ENCODE measurements at places on chromosomes 3 and 15.

DNA sequence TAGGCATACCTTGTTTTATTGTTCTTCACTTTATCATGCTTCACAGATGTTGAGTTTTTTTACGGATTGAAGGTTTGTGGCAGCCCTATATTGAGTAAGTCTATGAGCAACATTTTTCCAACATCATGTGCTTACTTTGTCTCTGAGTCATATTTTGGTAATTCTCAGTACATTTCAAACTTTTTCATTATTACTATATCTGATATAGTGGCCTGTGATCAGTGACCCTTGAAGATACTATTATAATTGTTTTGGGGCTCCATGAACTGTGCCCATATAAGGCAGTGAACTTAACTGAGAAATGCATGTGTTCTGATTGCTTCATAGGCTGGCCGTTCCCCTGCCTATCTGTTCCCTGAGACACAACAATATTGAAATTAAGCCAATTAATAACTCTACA is 42.8 kb upstream of the NSMCE3 start:
- no peaks in the 10 kb centered on the region for H3K4me1 ChIP-seq
- no peak for DNase-seq
- H3K27me3 ChIP-seq, result no peaks in the 10 kb centered on the region
- H3K4me3 ChIP-seq, result no peak overlapping the region

- H3K4me3 ChIP-seq, result no peak overlapping the region
- no peaks in the 10 kb centered on the region for H3K36me3 ChIP-seq
- DNase-seq, result no peak
- no peaks in the 10 kb centered on the region for H3K4me1 ChIP-seq
- no peaks in the 10 kb centered on the region for H3K27me3 ChIP-seq
Observed at GRCh38 chr15:70220490-70221096, 122.9 kb upstream of the TLE3 start.

DNA sequence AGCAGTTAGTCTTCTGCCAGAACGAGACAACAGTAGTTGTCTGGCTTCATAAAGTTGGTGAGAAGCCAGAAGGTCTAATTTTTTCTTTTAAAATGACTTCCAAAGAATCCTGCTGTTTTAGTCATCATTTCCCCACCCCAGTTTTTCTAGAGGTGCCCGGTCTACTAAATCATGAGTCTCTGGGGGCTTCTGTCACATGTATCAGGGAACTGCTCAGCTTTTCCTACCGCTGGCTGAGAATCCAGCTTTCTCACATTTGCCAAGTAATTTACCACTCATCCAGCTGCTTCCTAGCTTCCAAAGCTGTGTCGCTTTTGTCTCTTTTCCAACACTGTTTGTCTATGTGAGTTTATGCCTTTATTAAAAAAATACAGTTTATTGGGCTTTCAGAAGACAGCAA is 183.3 kb downstream of the NSUN3 start:
- no peak overlapping the region for H3K4me3 ChIP-seq
- H3K4me1 ChIP-seq, result no peaks in the 10 kb centered on the region
- H3K27me3 ChIP-seq, result no peaks in the 10 kb centered on the region
- no peak for DNase-seq
- no peak overlapping the region for H3K27ac ChIP-seq
- no peaks in the 10 kb centered on the region for H3K36me3 ChIP-seq

DNA sequence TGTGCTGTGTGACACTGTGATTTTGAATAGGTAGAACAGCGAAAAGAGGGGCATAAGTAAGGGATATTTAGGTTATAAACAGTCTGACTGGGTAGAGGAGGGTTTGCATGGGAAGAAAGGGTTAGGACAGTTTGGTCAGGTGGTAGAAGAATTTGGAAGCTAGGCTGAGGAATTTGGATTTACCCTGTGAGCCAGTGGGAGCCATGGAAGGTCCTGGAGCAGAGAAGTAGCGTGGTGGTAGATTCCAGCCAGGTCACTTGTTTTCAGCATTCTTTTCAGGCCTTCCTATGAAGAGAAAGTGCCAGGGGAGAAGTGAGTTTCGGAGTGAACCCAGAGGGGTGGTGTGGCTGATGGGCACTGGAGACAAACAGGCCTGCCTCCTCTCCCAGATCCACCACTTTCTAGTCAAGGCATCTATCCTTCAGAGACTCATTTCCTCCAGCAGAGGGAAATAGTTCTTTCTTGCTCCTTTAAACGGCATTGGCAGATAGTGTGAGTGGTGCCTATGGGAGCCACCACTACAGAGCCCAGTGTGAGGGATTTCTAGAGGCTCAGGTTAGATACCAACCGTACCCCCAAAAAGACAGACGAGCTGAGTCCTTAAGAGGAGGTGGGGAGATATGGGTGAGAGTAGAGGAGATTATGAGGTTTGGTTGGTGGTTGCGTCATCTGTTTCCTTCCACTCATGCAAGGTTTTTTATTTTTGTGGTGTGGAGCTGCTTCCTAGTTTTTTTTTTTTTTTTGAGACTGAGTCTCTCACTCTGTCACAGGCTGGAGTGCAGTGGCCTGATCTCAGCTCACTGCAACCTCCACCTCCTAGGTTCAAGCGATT is 21.2 kb downstream of the PXK start:
- H3K4me3 ChIP-seq, result no peak overlapping the region

DNA sequence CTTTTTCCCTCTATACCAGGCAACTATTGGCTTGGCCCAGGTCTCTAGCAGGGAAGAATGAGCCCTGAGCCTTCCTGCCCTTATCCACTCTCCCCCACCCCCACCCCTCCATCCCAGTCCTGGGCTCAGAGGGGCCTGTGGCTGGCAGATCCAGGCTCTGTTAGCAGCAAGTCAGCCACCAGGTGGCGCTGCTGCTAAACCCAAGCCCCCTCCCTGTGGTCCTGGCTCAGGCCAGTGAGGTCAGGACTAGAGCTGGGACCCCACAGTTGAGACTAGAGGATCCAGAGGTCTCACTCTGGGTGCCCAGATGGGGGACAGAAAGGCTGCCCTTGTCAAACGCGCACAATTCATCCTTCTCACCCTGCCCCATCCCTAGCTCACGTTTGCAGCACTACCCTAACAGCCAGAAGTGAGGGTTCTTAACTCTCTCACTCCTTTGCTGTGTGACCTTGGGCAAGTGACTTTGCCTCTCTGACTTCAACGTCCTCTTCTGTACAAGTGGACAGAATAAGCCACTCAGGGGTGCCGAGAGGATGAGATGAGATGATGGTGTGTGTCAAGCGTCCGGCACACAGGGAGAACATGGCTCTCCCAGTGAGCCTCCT is 46.8 kb upstream of the SLC6A1 start:
- H3K4me3 ChIP-seq, result no peak overlapping the region
- no peaks in the 10 kb centered on the region for H3K4me1 ChIP-seq
- no peaks in the 10 kb centered on the region for H3K36me3 ChIP-seq
- peaks cover 10% of the 10 kb centered on the region for H3K27me3 ChIP-seq

- H3K27ac ChIP-seq, result no peak overlapping the region
- no peaks in the 10 kb centered on the region for H3K36me3 ChIP-seq
- DNase-seq, result no peak
- H3K4me1 ChIP-seq, result no peaks in the 10 kb centered on the region
- H3K4me3 ChIP-seq, result no peak overlapping the region
- no peaks in the 10 kb centered on the region for H3K27me3 ChIP-seq
Observed at GRCh38 chr3:133857767-133858166, 37.9 kb downstream of the RAB6B start.

DNA sequence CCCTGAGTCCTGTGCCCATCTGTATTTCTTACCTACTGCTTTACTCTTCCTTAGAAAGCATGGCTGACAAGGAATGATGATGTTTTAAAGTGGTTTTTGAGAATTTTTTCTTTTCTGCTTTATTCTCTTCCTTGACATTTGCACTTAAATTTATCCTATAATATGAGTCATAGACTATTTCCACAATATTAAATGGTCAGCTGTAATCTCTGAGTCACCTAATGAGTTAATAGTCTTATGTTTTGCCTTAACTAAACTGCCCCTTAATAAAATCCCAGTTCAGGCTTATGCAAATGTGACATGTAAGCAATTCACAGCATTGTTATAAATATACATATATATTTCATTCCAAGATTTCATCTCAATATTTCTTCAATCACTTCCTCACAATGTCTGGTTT is 23.8 kb downstream of the MEIS2 start:
- H3K4me1 ChIP-seq, result no peaks in the 10 kb centered on the region
- H3K27me3 ChIP-seq, result no peaks in the 10 kb centered on the region
- no peak overlapping the region for H3K27ac ChIP-seq
- no peak overlapping the region for H3K4me3 ChIP-seq

DNA sequence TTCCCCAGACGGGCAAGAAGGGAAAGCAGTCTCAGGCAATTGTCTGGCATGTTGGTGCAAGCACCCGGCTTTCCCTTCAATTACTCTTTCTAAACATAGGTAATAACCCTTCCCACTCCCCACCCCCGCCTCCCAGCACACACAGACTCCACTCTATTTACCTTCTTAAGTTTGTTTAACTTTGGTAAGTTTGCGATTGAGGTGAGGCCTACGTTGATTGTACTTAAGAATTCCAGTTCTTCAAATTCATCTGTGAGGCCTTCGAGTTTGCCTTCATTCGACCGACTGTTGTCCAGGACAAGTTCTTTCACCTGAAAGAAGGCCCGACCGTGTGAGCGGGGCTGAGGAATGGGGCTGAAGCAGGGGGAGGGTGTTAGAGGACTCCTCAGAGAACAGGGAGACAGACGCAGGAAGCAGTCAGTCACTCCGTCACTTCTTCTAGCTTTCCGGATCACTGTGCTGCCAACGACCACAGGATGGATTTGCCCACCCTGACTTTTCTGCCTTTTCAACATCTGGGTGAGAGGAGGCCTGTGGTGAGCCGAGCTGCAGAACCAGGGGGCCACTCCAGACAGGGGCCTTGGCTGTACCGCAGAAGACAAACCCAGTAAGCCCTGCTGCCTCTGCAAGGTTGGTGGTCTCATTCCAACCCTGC is 33.0 kb downstream of the ANP32A start:
- no peaks in the 10 kb centered on the region for H3K36me3 ChIP-seq
- no peaks in the 10 kb centered on the region for H3K27me3 ChIP-seq
- H3K27ac ChIP-seq, result no peak overlapping the region
- no peak overlapping the region for H3K4me3 ChIP-seq
- H3K4me1 ChIP-seq, result peaks cover 41% of the 10 kb centered on the region

- no peaks in the 10 kb centered on the region for H3K27me3 ChIP-seq
- peak; percentile 75 for DNase-seq
- H3K27ac ChIP-seq, result peak overlapping the region; percentile 90
- H3K4me1 ChIP-seq, result peaks cover 59% of the 10 kb centered on the region
- peak overlapping the region; percentile 26 for H3K4me3 ChIP-seq
Observed at GRCh38 chr15:93029214-93029835, 59.7 kb downstream of the RGMA start.

DNA sequence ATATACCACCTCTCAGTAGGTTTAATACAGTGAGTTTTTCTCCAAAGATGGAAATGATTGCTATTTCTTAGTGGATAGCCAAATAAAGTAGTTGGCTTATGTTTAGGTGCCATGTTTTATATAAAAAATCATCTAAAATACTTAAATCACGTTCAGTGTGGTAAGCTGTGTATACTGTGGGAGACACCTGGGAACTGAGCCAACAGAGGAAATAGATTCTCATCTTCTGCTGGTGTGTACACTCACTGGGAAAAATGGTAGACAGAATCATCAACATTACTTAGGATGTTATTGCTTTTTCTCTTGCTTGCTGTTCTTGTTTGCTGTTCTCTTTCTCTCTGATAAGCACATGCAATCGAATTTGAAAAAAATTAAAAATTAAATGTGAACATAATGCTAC is 112.6 kb upstream of the MB21D2 start:
- no peak overlapping the region for H3K27ac ChIP-seq
- H3K4me1 ChIP-seq, result no peaks in the 10 kb centered on the region
- H3K27me3 ChIP-seq, result no peaks in the 10 kb centered on the region
- DNase-seq, result no peak
- H3K36me3 ChIP-seq, result no peaks in the 10 kb centered on the region
- no peak overlapping the region for H3K4me3 ChIP-seq

- H3K27ac ChIP-seq, result no peak overlapping the region
- no peak overlapping the region for H3K4me3 ChIP-seq
- H3K4me1 ChIP-seq, result no peaks in the 10 kb centered on the region
- DNase-seq, result no peak
Observed at GRCh38 chr3:177878192-177878591, 658.0 kb upstream of the KCNMB2 start.

- no peak overlapping the region for H3K4me3 ChIP-seq
- H3K27me3 ChIP-seq, result no peaks in the 10 kb centered on the region
- H3K36me3 ChIP-seq, result no peaks in the 10 kb centered on the region
- H3K27ac ChIP-seq, result no peak overlapping the region
- peaks cover 7% of the 10 kb centered on the region for H3K4me1 ChIP-seq
Observed at GRCh38 chr3:23262766-23263165, 59.6 kb downstream of the UBE2E2 start.

GRCh38 chr3:160279657-160280056 is 54.4 kb downstream of the C3orf80 start:
- DNase-seq, result no peak
- H3K4me3 ChIP-seq, result no peak overlapping the region
- H3K36me3 ChIP-seq, result no peaks in the 10 kb centered on the region
- no peaks in the 10 kb centered on the region for H3K27me3 ChIP-seq
- H3K27ac ChIP-seq, result no peak overlapping the region
